ENCODE measurements at places on chromosomes 7 and 10.

DNA sequence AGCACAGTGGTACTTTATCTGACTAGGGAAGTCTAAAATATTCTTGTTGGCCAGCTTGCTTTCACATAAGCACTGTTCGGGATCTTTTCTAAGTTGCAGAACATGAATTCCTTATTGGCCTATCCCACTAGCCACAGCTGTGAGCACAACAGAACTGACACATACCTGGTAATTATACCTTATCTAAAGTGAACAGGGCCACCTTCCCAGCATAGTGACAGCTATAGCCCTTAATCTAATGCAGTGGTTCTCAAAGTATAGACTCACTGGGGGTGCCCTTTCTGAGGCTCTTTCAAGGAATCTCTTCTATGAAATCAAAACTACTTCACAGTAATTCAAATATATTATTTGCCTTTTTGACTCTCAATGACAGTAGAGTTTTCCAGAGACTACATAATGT lies 184.7 kb upstream of the KAT6B start:
- no peak for DNase-seq

- DNase-seq: no peak
These were observed 360.4 kb downstream of the CXCL12 start for GRCh38 chr10:44024356-44025116.

DNA sequence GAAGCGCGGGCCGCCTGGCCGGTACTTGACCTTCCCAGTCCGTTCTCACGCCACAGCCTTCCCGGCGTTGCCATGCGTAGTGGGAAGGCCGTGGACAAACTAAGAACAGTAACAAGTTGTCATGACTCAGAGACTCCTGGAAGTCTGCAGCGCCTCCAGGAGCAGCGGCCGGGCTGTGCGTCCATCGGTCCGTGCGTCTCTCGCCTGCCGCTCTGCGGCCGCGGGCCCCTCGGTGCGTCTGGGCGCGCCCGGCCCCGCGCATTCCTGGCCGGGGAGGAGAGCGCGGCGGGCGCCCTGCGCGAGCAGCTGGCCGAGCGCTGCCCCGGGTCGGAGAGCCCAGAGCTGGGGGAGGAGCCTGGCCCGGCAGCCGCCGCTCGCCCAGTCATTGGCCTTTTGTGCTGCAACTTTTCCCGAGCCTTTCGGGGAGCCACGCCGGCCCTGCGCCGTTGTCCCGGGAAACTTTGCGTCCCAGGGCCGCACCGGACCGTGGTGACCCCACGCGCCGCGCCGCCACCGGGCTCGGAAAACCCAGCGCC lies 123.7 kb downstream of the TACC2 start:
- no peak for DNase-seq

DNA sequence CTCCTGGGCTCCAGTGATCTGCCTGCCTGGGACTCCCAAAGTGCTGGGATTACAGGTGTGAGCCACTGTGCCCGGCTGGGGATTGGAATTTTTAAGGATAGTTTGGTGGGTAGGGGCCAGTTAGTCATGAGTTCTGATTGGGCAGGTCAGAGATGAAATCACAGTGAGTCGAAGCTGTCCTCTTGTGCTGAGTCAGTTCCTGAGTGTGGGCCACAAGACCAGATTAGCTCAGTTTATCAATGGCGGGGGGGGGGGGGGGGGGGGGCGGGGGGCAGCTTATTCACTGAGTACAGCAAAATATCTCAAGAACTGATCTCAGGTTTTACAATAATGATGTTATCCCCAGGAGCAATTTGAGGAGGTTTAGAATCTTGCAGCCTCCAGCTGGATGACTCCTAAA lies 11.6 kb upstream of the ERCC6 start:
- no peak for DNase-seq

- no peak for DNase-seq
These were observed 268.4 kb downstream of the CXCL12 start for GRCh38 chr10:44116474-44116873.

GRCh38 chr10:119153041-119153440 lies 12.5 kb downstream of the SFXN4 start:
- no peak for DNase-seq

DNA sequence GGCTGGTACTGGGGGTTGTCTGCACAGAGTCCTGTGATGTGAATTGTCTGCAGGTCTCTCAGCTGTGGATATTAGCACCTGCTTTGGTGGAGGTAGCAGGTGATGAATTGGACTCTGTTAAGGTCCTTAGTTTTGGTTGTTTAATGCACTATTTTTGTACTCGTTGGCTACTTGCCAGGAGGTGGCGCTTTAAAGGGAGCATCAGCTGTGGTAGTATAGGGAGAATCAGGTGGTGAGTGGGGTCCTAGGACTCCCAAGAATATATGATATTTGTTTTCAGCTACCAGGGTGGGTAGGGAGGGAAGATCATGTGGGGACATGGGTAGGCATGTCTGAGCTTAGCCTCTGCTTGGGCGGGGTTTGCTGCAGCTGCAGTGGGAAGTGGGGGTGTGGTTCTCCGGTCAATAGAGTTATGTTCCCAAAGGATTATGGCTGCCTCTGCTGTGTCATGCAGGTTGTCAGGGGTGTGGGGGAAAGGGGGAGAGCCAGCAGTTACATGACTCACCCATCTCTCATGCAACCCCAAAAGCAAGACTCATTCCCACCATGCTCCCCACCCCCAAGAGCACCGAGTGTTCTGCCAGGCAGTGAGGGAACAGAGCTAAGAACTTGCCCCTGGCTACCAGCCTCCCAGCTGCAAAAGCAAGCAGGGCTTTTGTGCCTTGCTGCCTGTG lies 53.7 kb upstream of the ZNF273 start:
- DNase-seq: no peak

- no peak for DNase-seq
These were observed 7.8 kb downstream of the ACTA2 start for GRCh38 chr10:88944813-88945212.

GRCh38 chr10:60170250-60170649 lies 219.4 kb downstream of the ANK3 start:
- no peak for DNase-seq

DNA sequence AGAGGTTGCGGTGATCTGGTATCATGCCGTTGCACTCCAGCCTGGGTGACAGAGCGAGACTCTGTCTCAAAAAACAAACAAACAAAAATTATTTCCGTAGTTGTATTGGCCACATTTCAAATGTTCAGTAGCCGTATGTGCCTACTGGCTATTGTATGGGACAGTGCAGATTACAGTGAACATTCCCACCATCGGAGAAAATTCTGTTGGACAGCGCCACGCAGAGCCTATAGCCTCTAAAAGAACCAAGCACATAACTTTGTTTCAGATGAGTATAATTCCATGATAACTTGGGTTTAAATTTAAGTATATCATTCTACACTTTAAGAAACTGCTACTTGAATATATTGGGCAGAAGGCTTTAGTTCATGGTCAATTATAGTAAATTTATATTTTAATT lies 5.4 kb downstream of the TMEM178B start:
- DNase-seq: no peak

GRCh38 chr7:106793015-106793975 lies 71.8 kb upstream of the PIK3CG start:
- no peak for DNase-seq

- no peak for DNase-seq
These were observed 85.8 kb upstream of the NAMPT start for GRCh38 chr7:106370542-106370941.

GRCh38 chr7:146805082-146805481 lies 688.5 kb downstream of the CNTNAP2 start:
- DNase-seq: no peak

GRCh38 chr10:69797959-69798358 lies 3.7 kb upstream of the COL13A1 start:
- DNase-seq: no peak

GRCh38 chr7:130350945-130351790 lies 6.6 kb downstream of the CPA5 start:
- no peak for DNase-seq

- DNase-seq: no peak
These were observed 32.0 kb downstream of the IMMP2L start for GRCh38 chr7:111530356-111530668.

DNA sequence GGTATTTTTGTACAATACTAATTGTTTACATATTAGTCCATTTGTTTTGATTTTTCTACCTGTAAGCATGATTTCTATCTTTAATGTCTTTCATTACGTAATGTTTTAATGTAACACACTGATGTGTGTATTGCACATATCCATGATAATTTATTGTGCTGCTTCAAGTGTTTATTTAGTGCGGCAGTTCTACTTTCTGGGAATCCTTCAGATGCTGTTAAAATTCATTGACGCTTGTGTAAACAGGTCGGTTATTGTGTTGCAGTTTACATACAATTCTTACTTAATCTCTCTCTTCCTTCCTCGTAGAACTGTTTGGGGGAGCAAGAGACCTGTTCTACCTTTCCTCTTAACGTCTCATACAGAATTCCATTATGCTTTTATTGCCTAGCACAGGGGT lies 6.9 kb downstream of the TMEM60 start:
- no peak for DNase-seq

- DNase-seq: no peak
These were observed 66.2 kb upstream of the SDK1 start for GRCh38 chr7:3234851-3235250.

DNA sequence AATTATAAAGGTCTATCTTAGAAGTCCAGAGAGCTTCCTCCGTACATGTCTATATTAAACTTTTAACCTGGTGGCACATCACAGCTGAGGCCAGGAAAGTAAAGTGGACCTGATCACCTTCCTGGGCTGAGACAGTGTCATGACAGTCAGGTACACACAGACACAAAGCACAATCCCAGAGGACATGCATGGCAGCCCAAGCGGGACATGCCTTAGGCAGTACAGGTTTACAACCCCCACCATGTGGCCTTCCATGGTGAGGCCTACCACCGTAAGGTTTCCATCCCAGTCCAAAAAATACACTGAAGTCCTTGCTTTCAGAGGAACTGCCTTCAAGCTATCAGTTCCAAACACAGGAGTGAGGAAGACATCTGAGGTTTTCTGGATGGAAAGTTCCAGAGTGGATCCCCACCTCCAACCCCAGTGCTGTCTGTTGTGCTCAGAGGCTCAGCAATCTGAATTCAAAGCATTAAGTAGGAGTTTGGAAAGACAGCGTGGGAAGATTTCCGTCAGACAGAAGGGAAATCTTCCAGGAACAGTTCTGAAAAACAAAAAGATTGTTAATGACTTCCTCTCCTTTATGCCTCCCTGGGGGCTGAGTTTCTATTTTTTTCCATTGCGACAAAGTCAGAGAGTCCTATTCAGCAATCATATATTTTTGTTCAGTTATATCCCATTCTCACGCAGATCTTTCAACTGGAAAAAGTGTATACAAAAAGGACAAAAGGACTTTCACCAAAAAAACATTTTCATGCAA lies 20.1 kb downstream of the IFIT3 start:
- no peak for DNase-seq

DNA sequence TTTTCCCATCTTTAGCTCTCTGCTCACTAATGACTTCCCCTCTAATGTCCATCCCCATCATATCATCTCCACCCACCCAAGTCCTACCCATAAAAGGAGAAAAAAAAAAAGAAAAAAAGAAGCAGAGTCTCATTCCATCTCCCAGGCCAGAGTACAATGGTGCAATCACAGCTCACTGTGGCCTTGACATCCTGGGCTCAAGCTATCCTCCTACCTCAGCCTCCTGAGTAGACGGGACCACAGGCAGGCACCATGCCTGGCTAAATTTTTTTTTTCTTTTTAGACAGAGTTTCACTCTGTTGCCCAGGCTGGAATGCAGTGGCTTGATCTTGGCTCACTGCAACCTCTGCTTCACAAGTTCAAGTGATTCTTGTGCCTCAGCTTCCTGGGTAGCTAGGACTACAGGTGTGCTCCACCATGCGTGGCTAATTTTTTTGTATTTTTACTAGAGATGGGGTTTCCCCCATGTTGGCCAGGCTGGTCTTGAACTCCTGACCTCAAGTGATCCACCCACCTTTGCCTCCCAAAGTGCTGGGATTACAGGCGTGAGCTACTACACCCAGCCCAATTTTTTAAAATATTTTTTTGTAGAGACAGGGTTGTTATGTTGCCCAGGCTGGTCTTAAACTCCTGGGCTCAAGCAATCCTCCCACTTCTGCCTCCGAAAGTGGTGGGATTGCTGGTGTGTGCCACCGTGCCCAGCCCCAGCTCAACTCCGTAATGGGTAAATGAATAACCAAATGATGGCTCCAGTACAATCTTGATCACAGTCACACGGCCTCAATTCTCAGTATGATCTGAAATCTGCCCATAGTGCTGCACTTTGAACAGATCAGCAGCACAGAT lies 24.6 kb upstream of the SGMS1 start:
- no peak for DNase-seq

- no peak for DNase-seq
These were observed 658.3 kb downstream of the SUGCT start for GRCh38 chr7:40793132-40793531.

DNA sequence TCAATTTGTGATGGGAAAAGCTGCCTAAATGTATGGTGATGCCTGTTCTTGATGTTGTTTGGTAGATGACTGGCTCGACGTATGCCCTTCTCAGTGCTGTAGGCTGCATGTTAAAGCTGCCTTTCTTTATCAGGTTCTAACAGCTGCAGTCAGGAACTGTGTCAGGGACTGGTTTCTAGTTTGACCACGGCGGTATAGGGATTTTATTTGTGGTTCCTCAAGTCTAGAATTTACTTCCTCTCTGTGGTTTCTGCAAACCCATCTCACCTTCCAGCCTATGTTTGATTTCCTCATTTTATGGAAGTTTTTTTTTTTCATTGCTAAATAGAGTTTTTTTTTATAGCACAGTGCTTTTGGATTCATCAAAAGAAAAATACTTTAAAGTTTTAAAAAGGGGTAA lies 26.5 kb downstream of the LMTK2 start:
- no peak for DNase-seq

DNA sequence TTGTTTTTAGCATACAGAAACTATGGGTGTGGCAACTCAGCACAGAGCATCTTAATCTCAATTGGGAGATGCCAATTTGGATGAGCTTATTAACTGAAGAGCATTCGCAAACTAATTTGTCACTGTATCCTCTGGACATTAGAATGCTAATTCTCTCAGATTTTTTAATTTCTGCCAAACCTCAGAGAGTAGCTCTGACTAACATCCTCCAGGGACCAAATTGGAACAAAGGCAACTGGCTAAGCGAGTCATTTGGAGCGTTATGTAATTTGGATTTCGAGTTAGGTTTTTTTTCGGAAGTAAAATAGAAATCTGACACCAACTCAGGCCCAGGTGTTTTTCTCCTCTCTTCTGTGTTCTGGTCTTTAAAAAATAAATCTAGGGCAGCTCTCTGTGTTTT lies 201.9 kb downstream of the BMPER start:
- no peak for DNase-seq

DNA sequence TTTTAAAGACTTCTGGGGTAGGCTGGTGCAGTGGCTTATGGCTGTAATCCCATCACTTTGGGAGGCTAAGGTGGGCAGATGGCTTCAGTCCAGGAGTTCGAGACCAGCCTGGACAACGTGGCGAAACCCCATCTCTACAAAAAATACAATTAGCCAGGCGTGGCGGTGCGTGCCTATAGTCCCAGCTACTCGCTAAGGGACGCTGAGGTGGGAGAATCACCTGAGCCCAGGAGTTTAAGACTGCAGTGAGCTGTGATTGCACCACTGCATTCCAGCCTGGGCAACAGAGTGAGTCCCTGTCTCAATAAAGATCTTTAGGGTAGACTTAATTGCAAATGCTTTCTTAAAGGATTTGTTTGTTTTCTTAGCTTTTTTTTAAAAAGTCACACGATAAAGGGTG lies 29.3 kb downstream of the PTPN12 start:
- no peak for DNase-seq

Measured in CD4-positive, alpha-beta T cell (primary cell).